Thoracic aorta (tissue), 2 donors: ENCODE measurements at places on chromosomes 6 and 20.

GRCh38 chr6:144835322-144835973 lies 550.3 kb downstream of the UTRN start:
- no peaks in the 10 kb centered on the region for H3K4me1 ChIP-seq
- H3K27me3 ChIP-seq = no peaks in the 10 kb centered on the region
- no peak for DNase-seq
- H3K4me3 ChIP-seq = no peak overlapping the region
- H3K27ac ChIP-seq = no peak overlapping the region
- H3K36me3 ChIP-seq = peaks cover 24% of the 10 kb centered on the region

DNA sequence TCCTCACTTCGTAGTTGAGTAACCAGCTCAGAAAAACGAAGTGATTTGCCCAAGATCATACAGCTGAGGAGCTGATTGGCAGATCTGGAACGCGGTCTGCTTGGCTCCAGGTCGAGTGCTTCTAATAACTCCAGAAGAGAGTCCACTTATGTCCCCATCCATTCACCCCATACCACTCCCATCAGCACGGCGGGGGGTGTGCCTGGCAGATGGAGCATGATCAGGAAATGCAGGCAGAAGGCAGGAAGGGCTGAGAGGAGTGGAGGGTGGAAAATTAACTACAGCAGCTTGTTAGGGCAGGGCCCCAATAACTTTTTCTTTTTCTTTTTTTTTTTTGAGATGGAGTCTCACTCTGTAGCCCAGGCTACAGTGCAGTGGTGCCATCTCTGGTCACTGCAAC lies 15.0 kb downstream of the FITM2 start:
- H3K27ac ChIP-seq = no peak overlapping the region
- H3K36me3 ChIP-seq = no peaks in the 10 kb centered on the region
- no peak for DNase-seq
- H3K4me1 ChIP-seq = no peaks in the 10 kb centered on the region
- no peaks in the 10 kb centered on the region for H3K27me3 ChIP-seq
- H3K4me3 ChIP-seq = no peak overlapping the region

DNA sequence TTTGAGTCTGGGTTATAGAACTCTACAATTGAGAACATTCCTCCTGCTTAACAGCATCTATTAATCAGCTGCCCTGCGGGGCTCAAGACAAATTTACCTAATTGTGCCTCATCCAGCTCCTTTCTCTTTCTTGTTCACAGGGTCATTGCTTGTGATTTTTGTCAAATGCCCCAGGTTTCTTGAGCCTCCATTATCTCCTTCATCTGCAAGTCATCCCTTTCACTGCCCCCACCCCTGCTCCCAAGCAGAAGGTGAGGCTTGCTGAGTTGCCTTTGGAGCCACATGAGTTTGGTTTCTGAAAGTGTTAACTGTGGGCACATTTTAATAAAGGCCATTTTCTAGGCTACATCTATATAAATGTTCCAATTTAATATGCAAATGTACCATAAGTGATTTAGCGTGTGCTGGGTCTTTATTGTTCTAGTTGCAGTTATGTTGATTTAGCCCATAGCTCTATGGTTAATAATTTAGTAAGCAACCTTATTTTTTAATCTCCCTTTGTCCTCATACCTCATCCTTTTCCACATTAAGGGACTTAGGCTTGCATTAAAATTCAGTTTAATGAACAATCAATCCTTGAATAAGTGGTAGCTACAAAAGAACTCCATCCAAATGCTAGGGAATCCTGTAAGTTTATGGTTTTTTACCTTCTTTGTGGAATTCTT lies 56.1 kb downstream of the VSTM2L start:
- no peaks in the 10 kb centered on the region for H3K36me3 ChIP-seq
- no peak for DNase-seq
- no peak overlapping the region for H3K4me3 ChIP-seq
- no peaks in the 10 kb centered on the region for H3K27me3 ChIP-seq

DNA sequence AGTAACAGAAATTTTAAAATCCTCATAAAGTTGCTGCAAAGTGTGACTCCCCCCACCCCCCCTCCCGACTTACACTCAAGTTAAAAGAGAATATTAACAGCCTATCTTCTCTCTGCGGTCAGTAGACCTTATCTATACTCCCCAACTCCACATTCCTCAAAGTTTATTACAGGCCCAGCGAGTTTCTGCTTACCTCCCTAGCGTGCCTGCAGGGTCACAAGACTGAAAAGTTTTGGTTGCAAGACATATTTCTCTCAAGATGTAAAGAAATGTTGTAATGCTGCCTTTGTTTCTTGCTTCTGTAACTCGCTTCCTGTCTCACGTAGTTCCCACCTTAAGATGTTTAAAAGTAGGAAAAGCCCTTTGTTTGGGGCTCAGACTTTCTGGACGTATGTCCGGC lies 699.6 kb downstream of the PHF3 start:
- no peak overlapping the region for H3K4me3 ChIP-seq
- no peak overlapping the region for H3K27ac ChIP-seq
- H3K4me1 ChIP-seq = no peaks in the 10 kb centered on the region
- DNase-seq = no peak
- no peaks in the 10 kb centered on the region for H3K36me3 ChIP-seq
- H3K27me3 ChIP-seq = no peaks in the 10 kb centered on the region

DNA sequence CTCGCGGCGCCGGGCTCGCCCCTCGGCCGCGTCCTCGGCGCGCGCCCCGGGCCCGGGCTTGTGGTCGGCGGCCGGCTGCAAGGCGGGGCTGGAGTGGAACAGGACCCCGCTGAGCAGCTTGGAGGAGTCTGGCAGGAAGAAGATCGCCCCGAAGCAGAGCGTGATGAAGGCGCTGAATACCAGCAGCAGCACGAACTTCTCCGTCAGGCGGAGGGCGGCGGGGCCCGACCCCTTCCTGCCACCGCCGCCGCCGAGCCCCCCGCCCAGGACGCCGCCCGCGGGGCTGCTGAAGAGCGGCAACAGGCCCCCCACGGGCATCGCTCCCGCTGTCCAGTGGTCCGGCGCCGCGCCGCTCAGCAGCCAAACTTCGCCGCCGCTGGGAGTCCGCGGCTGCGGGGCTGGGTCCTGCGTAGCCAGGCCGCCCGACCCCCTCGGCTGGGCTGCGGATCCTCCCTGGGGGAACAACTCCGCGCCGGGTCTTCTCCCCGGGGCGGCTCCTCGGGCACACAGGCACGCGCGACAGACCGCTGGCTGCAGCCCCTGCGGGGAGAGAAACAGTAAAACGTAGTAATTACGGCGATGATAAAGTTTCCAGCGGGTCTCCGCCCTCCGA lies 707 bp downstream of the MAN1A1 start:
- peak overlapping the region; percentile 98 for H3K4me3 ChIP-seq
- H3K36me3 ChIP-seq = no peaks in the 10 kb centered on the region
- H3K27me3 ChIP-seq = no peaks in the 10 kb centered on the region
- no peak for DNase-seq
- H3K27ac ChIP-seq = peak overlapping the region; percentile 94
- H3K4me1 ChIP-seq = peaks cover 22% of the 10 kb centered on the region

DNA sequence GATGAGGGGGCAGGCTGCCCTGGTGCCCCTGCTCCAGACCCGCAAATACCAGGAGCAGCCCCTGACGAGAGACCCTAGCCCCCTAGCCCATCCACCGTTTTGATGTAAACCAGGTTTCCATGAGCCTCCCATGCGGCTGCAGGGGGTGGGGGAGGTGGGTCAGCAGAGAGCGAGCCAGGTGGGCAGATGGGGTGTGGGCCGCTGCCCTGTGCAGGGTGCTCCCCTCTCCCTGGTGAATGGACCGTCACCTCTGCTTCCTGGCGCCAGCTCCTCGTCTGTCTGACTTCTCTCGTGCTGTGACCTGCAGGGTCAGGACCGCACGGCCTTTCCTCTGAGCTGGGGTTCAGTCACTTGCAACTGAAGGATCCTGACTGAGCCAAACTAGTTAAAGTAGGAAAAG lies 15.7 kb upstream of the BHLHE23 start:
- no peaks in the 10 kb centered on the region for H3K4me1 ChIP-seq
- no peaks in the 10 kb centered on the region for H3K36me3 ChIP-seq
- H3K27me3 ChIP-seq = no peaks in the 10 kb centered on the region
- DNase-seq = no peak

DNA sequence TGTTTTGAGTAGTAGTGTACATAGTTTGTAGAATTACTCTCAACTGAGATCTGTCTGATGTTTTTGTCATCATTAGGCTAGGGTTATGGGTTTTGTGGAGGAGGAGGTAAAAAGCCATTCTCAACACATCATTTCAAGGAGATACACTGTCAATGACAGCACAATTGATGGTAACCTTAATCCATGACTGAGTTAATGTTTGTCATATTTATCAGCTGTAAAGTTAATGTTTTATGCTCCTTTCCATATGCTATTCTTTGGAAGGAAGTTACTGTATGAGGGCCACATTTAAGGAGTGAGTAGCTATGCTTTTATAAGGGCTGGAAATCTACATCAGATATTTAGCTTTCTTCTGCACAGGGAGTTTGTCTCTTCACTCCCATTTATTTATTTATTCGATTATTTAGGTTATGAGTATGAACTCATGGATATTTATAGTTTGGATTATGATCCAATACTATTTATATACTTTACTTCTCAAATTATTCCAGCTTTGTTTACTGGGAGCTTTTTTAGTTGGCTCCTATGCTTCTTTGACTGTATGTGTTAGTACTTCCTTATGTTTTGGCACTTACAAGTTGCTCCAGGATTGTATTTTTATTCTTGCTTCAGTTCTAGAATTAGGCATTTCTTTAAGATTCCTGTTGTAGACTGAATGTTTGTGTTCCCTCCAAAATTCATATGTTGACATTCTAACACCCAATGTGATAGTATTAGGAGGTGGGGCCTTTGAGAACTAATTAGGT lies 156.6 kb upstream of the HCRTR2 start:
- no peak overlapping the region for H3K4me3 ChIP-seq
- no peak for DNase-seq
- no peaks in the 10 kb centered on the region for H3K27me3 ChIP-seq
- H3K27ac ChIP-seq = no peak overlapping the region
- H3K36me3 ChIP-seq = no peaks in the 10 kb centered on the region
- H3K4me1 ChIP-seq = peaks cover 7% of the 10 kb centered on the region

DNA sequence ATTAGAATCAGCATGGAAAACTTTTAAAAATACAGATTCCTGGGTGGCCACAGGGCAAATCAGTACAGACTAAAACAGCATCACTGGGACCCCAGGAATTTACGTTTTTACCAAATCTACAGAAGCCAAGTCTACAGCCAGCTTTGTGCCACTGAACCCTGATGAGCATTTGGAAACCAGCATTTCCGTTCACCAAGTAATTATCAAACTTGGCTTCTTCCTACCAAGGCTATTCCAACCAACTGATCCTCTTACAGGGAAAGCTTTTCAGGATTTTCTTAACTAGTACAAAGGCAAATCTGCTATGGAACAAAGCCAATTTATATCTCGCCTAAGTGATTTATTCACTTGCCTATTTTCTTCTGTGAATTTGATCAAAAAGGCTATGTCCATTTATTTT lies 47.0 kb downstream of the PLAGL1 start:
- H3K27me3 ChIP-seq = no peaks in the 10 kb centered on the region
- no peaks in the 10 kb centered on the region for H3K36me3 ChIP-seq
- no peak overlapping the region for H3K4me3 ChIP-seq
- no peaks in the 10 kb centered on the region for H3K4me1 ChIP-seq
- no peak overlapping the region for H3K27ac ChIP-seq

DNA sequence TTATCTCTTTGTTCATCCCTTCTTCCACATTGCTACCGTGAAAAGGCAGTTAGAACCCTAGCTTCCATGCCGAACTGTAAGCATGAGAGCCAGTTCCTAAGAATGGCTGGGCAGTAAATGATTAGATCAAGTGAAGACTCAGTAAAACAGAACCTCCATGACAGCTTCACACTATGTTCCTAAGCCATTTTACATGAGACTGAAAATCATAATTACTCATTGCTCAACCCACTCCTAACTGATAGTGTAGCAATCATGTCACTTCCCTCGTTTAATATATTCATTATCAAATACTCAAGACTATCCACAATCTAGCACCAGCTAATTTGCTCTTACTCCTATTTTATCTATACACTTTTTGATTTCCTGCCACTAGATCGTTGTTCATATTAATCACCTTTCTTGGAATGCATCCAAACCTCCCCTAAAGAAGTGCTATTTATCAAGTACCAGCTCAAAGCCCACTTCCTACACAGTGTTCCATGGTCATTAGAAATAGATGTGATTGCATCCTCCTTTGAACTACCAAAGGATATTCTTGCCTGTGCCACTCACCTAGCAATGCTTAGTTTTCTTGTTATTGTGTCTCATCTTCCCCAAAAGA lies 6.0 kb downstream of the TMEM30A start:
- no peak for DNase-seq
- no peaks in the 10 kb centered on the region for H3K36me3 ChIP-seq
- H3K27ac ChIP-seq = no peak overlapping the region
- peaks cover 63% of the 10 kb centered on the region for H3K4me1 ChIP-seq

DNA sequence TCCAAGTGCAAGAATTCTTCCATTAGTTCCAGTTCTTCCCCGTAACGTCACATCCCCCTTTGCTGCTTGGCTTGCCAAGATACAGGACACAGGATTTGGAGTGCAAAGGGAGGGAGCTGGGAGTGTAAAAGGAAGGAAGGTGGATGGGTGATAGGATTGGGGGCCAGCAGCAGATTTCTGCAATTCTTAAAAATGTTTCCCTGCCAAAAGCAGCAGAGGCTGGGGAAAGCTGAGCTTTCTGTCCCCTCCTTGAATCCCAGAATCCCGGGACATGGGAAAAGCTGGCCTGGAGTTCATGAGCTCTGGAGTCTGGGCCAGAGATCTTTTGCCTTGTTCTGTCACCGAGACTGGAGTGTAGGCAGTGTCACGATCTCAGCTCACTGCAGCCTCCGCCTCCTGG lies 60.0 kb upstream of the EPB41L1 start:
- H3K4me1 ChIP-seq = peaks cover 17% of the 10 kb centered on the region
- H3K36me3 ChIP-seq = no peaks in the 10 kb centered on the region
- H3K27ac ChIP-seq = peak overlapping the region; percentile 73
- no peaks in the 10 kb centered on the region for H3K27me3 ChIP-seq

DNA sequence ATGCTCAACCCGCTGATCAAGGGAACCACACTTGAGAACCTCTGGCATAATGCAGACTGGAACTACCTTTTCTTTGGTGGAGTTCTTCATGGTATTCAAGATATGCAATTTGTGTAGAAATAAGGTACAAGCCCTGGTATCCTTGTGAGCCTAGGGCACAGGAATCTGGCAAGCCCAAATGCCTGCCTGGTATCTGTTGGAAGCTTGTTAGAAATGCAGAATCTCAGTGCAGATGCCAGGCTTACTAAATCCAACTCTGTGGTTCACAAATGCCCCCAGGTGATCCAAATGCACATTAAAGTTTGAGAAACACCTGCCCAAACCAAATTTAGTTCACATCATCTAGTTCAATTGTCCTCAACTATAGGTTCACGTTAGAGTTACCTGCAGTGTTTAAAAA lies 159.8 kb upstream of the LAMP5 start:
- H3K36me3 ChIP-seq = no peaks in the 10 kb centered on the region
- H3K4me3 ChIP-seq = no peak overlapping the region
- DNase-seq = no peak
- no peaks in the 10 kb centered on the region for H3K27me3 ChIP-seq
- peaks cover 2% of the 10 kb centered on the region for H3K4me1 ChIP-seq
